Stimulated activated CD8-positive, alpha-beta memory T cell treated with anti-CD3 and anti-CD28 coated beads, Interleukin-4, amount 100 ng/mL, for 1 hour (primary cell): ENCODE measurements at places on chromosomes 2 and 18.

GRCh38 chr18:6960124-6960523 lies 157.5 kb downstream of the LAMA1 start:
- no peak for DNase-seq

GRCh38 chr2:30068067-30068466 lies 78.7 kb upstream of the YPEL5 start:
- DNase-seq: no peak

- DNase-seq: no peak
Measured at GRCh38 chr18:905307-905947, 756 bp downstream of the ADCYAP1 start.

DNA sequence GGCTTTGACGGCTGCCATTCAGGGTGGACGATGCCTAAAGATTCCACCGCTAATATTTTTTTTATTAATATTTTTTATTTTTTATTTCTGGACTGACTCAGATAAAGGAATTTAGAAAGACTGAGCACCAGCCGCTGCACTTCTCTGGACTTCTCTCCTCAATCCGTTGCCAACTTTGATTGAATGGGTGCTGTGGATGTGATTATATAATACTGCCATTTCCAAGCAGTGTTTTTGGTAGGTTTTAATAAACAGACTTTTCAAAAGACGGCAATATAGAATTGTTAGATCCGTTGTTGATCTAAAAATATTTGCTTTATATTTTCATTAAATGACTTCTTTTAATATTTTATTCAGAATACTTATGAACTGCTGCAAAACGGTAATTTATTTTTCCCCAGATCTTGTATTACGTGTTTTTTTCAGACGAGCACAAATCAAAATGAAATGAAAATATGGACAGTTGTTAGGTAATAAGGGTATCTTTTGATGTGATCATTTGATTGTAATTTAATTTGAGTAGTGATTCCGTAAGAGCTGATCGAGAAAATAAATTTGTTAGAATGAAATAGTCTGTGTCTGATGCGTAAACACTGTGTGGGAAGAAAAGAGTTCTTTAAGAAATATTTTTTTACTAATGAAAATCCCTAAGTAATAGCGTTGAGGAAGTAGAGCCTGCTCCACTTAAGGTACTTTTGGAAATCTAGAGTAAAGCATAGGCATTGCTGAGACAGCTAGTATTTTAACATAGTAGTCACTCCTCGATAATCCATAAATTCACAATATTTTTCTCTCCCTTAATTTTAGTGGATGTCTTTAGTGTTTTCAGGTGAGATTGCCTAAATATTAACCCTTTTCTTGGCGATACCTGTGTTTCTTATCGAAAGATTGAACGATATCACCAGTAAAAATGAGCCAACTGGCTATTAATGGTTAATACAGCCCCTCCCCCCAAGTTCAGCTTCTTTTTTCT lies 4.4 kb downstream of the POU3F3 start:
- no peak for DNase-seq

GRCh38 chr18:79405019-79405780 lies 9.5 kb downstream of the NFATC1 start:
- DNase-seq: no peak

GRCh38 chr18:32362484-32362883 lies 108.2 kb downstream of the GAREM1 start:
- DNase-seq: no peak

GRCh38 chr2:230542751-230543150 lies 126.8 kb downstream of the SP100 start:
- no peak for DNase-seq

DNA sequence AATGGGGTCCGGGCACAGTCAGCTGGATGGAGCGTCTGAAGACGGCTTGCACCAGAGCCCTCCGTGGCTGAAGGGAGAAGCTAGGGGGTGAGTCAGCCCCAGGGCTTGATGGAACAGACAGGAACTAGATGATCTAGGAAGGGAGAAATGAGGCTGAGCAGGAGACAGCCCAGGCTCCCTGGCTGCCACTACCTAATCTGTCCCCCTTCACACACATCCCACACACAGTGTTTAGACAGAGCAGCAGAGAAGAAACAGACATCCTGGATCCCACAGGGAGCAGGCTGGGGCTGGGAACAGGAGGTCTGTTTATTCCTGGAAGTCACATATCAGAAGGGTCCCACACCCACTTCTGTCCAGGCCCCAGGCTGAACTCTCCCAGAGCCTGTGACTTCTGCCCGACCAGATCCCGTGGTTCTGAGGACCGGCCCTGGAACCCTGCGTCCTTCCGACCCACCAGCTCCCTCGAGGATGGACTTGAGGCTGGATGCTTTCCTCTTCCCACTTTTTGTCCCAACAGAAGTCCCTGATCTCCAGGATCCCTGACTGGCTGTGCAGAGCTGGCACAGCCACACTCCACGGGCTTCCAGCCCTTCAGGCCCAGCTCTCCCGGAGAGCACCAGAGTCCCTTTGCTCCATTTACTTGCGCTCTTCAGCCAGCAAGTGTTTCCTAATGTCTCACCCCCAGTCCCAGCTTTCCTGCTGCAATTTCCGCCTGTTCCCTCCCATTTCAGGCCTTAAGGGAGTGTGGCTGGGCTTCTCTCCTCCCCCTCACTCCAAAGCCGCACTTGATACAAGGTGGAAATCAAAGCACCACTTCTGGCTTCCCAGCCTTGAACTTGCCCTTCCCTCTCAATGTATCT lies 1.5 kb upstream of the GPBAR1 start:
- no peak for DNase-seq

DNA sequence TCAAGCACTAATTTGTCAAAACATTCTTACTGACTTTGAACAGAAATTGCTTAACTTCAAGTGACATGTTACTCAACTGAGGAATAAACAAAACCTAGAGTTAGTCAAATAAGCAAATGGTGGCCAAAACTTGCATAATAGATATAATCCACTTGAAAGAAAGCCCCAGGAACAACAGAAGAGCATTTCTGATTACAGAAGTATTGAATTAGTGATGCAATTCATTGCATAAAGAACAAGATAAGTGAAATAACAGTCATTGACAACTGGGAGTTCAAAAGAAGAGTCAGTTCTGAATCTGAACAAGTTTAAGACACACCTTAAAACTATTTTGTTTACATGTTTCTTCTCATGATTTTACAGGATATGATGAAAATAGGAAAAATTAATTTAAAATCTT lies 30.8 kb downstream of the COBLL1 start:
- DNase-seq: no peak

GRCh38 chr2:198165289-198165688 lies 360.9 kb downstream of the PLCL1 start:
- DNase-seq: no peak

GRCh38 chr2:101442042-101442666 lies 32.8 kb downstream of the RFX8 start:
- no peak for DNase-seq

GRCh38 chr2:206540757-206541156 lies 97.4 kb downstream of the ADAM23 start:
- DNase-seq: no peak

- no peak for DNase-seq
Measured at GRCh38 chr2:19878268-19879046, 23.3 kb downstream of the TTC32 start.

- no peak for DNase-seq
Measured at GRCh38 chr2:10834068-10834655, 21.6 kb upstream of the PDIA6 start.

GRCh38 chr2:180017784-180018183 lies 10.7 kb upstream of the CWC22 start:
- DNase-seq: no peak

- DNase-seq: no peak
Measured at GRCh38 chr2:144357623-144358373, 162.1 kb downstream of the ZEB2 start.

- no peak for DNase-seq
Measured at GRCh38 chr2:2101924-2102323, 229.2 kb downstream of the MYT1L start.

DNA sequence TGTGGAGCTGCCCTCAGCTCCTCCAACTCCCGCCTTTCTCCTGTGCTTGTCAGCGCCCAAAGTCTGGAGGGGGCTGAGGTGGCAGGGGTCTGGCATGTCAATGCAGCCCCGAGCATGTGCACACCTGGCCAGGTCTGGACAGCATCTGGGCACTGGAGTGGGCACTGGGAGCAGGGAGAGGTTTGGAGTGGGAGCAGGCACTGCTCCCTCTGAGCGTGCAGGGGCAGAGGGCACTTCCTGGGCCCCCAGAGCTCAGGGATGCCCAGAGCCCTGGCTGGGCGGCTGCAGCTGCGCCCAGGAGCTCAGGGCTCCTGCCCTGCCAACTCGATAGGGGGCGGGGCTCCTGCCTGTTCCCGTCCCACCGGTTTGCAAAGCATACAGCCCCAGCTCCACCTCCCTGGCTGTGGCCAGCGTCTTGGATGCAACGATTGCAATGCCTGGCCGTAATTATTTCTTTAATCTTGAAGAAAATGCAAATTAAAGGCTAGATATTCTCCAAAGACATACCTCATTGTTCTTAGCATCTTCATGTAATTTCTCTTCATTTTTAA lies 57.4 kb upstream of the LDAH start:
- DNase-seq: no peak

DNA sequence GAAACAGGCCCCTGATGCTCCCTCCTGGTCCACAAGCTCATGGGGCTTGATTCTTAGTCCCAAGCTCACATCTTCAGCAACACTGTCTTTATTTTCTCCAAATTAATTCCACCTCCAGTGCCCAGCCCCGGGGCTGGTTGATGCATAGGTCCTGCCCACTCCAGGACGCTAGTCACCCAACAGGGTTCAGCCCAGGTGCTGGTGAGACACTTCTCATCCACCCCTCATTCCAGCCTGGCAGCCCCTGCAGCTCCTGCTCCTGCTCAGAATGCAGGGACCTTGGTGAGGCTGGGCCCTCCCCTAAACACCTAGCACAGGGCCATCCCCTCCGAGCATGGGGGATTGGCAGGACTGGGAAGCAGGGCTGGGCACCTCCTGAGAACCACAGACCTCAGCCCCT lies 25.7 kb downstream of the STEAP3 start:
- no peak for DNase-seq

- no peak for DNase-seq
Measured at GRCh38 chr2:171150694-171151285, 9.9 kb downstream of the TLK1 start.

- no peak for DNase-seq
Measured at GRCh38 chr2:134782107-134782506, 56.3 kb upstream of the ACMSD start.

DNA sequence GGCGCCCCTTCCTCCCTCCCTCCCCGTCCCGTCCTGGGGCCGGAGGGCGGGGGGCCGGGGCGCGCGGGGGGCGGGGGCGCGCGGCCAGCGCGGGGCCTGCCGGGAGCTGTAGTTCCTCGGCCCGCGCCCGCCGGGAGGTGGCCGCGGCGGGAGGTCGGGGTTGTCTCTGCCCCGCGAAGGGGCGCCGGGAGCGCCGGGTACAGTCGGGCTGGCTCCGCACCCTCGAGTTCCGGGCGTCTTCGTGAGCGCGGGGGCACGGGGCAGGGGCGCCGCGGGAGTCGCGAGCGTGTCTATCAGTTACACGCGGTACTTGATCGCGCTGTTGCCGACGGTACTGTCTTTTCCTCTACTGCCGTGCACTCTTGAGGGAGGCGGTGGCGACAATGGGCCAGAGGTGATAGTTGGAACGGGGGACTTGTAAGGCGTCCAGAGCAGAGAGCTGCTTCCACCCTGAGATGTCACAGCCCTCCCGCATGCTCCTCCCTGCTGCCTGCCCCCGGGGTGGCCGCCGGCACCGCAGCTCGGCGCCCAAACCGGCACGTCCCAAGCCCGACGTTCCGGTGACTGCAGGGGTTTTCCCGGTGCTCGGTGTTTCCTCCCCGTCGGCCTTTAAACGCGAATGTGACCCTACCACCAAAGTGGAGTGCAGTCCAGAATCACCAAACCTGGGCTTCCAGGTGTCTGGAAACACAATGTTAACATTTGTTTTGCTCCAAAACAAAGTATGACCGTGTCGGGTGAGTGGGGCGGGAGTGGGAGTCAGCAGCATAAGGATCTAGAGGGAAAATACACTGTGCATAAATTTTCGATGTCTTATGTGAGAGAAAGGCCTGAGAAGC lies at the start of gene PRKD3:
Gene PRKD3 (minus strand): TSS at position 48 of the 839 bp plus-strand sequence. CDS start 8,309 bp downstream, outside the sequence.
- peak; percentile 14 for DNase-seq

GRCh38 chr18:57863706-57864105 lies 60.6 kb upstream of the ATP8B1 start:
- DNase-seq: no peak

- no peak for DNase-seq
Measured at GRCh38 chr2:232770207-232770606, 6.2 kb downstream of the KCNJ13 start.

DNA sequence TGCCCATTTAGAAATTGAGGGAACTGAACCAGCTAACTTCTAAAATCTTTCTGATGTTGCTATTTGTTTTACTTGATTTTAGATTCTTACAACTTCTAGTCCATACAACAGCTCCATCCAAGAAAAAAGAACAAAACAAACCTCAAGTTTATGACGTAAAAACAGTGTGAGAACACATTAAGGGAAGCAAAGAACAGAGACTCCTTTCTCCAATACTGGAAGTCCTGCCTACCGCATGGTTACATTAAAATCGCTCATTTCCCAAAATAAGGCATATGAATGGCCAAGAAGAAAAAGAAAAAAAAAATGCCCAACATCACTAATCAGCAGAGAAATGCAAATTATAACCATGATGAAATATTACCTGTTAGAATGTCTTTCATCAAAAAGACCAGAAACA lies 110.0 kb downstream of the TRIB2 start:
- no peak for DNase-seq

GRCh38 chr2:119290859-119291587 lies 67.4 kb downstream of the STEAP3 start:
- peak; percentile 32 for DNase-seq

- no peak for DNase-seq
Measured at GRCh38 chr2:190783513-190784263, 96.9 kb upstream of the GLS start.

DNA sequence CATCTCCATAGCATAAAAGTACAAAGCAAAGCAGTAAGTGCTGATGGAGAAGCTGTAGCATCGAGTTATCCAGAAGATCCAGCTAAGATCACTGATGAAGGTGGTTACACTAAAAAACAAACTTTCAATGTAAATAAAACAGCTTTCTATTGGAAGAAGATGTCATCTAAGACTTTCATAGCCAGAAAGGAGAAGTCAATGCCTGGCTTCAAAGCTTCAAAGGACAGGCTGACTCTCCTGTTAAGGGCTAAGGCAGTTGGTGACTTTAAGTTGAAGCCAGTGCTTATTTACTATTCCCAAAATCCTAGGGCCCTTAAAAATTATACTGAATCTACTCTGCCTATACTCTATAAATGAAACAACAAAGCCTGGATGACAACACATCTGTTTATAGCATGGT lies 44.0 kb downstream of the METTL8 start:
- DNase-seq: no peak

DNA sequence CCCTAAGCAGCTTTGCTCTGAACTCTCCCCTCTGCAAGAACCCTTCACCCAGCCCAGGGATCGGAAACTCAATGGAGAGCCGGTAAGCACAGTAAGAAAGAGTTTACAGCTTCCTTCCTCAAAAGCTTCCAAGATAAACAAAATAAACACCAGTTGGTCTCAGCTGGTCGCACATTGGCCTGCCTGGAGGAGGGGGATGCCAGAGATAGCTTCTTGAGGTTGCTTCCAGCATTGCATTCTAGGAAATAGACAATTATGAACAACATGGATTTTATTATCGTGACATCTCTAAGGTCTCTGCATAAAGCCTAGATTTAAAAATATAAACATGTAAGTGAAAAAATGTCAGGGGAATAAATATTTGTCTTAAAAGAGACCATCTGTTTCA lies 141.5 kb upstream of the PKDCC start:
- no peak for DNase-seq

- DNase-seq: no peak
Measured at GRCh38 chr2:1698188-1698945, 45.9 kb downstream of the PXDN start.

GRCh38 chr18:54269893-54270844 lies 852 bp downstream of the POLI start:
- no peak for DNase-seq
